ENCODE measurements at places on chromosomes 5 and 9.
A peak's percentile ranks its signal among the peaks of the same experiment; 100 is the strongest.

DNA sequence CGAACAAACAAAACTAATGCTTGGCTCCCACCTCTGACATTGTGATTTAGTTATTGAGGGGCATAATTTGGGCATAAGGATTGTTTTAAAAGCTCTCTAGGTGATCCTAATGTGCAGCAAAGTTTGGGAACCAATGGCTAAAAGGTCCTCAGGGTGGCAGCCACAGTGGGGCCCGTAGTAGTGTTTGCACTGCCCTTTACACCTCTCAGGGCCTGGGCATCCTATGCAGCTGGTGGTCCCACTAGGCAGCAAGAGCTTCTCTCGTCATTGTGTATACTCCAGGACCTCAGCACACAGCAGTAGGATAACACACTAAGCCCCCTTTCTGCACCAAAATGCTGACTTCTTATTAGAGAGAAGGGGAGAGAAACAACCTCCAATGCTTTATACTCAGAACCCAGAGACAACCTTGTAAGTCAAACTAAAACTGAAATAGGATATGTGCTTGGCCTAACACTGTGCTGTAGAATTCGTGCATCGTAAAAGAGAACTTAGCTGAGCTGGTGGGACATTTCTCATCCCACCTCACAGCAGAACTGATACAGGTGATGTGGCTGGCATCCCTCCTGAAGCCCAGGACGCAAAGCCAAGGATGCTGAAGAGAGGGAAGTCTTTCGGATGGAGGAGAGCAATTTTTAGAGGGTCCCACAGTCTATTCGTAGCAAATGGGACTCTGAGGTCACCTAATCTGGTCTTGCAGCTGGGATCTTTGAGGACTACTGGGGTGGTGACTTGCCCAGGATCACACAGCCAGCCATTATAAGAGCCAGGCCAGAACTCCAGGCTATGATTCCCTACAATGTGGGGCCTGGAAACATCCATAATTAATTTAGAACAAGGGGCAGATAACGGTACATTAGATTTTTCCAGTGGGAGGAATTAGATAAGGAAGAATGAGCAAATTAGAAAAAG, 1.2 kb downstream of the GLRX start:
- DNase-seq = no peak

DNA sequence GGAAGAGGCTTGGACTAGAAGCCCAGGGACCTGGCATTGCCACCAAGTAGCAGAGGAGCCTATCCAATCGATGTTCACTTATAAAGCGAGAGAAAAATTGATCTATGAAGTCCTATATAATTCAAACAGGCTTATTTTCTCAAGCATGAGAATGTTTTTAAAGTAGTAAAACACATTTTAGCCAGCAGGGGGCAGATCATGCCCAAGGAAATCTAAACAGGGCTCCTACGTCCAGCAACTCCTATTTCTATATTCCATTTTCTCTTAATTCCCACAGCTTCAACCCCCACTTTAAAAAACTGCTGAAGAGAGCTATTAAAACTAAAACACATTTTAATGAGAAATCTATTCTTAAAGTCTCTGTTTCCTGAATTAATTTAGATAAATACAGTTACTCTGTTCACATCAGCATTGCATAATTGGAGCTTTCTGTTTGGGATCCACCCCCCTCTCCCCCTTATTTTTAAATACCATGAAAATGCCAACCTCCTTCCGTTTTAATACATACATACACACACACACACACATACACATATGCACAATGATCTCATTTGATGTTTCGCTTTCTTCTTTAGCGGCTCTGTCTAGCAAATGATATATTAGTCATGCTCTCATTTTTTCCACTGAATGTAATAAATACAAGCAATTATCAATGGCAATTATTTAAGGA, 144.9 kb downstream of the MYO10 start:
- DNase-seq = no peak

DNA sequence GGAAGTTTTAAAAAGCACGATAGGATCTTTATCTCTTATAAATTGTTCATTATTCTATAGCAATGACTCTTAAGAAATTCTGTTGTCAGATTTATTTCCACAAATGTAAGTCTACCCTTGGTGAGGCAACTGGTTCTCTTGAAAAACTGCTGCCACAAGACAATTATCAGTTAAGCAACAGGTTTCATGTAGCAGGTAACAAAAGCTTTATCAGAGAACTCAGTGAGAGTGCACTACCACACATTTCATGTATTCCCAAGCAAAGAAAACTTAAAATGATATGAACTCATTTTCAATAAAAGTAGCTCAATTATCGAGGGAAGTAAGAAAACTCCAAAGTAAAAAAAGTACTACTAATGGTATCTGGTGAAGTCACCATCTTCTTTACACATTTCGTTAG, 9.4 kb downstream of the NR6A1 start:
- no peak for DNase-seq

GRCh38 chr5:115070737-115071136, 99.0 kb downstream of the TRIM36 start:
- no peak for DNase-seq

DNA sequence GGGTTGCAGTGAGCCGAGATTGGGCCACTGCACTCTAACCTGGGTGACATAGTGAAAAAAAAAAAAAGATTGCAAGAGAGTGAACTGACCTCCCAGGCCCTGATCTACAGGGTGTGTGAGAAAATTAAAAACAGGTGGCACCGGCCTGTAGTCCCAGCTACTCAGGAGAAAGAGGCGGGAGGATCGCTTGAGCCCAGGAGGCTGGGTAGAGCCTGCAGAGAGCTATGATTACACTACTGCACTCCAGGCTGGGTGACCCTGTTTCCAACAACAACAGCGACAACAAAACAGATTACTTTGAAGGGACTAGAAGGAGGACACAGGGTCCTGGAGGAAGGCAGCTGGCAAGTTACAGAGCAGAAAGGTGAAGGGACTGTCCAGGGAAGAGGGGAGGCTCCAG, 42.2 kb upstream of the FABP6 start:
- DNase-seq = no peak

GRCh38 chr5:136133222-136133921, 727 bp downstream of the SMAD5 start:
- peak; percentile 22 for DNase-seq

- DNase-seq = no peak
These were observed 22.9 kb upstream of the CFAP95 start for GRCh38 chr9:69797675-69798074.

- DNase-seq = no peak
These were observed 8.6 kb downstream of the ECSCR start for GRCh38 chr5:139453683-139454567.

- no peak for DNase-seq
These were observed 125.2 kb downstream of the WDR41 start for GRCh38 chr5:77366717-77367500.

DNA sequence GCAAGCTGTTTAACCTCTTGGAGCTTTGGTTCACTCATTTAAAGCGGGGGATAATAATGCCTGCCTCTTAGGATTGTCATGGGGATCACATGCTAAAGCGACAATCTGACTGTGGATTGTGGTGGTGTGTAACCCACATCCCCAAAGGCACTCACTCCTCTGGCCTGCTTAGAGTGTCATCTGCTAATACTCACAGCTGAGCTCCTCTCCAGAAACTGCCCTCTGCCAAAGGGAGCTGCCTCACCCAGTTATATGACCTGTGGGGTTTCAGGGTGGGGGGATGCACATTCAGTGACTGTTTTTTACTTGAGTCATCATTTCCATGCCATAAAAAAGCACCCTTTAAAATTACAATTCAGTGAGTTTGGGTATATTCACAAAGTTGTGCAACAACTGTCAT, 110.0 kb upstream of the SPOCK1 start:
- DNase-seq = no peak

GRCh38 chr5:140253985-140254384, 48.9 kb downstream of the PFDN1 start:
- DNase-seq = no peak

- no peak for DNase-seq
These were observed 59.1 kb upstream of the ENTREP1 start for GRCh38 chr9:69265891-69266290.

GRCh38 chr9:78533500-78533899, 236.6 kb downstream of the PSAT1 start:
- no peak for DNase-seq

- DNase-seq = no peak
These were observed 139.0 kb downstream of the FOCAD start for GRCh38 chr9:20823051-20823450.

DNA sequence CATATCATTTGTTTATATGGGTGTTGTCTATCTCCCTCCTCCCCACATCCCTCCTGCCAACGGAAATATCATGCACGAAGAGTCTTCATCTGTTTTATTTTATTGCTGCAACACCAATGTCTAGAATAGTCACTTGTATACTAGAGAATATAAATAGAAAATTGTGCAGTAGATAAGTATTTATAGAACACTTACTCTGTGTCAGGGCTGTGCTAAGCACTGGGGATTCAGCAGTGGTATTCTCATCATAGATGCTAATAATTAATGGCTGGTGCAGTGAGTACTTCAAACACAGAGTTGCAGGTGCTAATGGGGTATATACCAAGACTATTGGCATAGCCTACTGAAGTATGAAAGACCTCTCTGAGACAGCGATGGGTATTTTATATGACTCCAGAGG, 353.5 kb upstream of the CDH6 start:
- no peak for DNase-seq

DNA sequence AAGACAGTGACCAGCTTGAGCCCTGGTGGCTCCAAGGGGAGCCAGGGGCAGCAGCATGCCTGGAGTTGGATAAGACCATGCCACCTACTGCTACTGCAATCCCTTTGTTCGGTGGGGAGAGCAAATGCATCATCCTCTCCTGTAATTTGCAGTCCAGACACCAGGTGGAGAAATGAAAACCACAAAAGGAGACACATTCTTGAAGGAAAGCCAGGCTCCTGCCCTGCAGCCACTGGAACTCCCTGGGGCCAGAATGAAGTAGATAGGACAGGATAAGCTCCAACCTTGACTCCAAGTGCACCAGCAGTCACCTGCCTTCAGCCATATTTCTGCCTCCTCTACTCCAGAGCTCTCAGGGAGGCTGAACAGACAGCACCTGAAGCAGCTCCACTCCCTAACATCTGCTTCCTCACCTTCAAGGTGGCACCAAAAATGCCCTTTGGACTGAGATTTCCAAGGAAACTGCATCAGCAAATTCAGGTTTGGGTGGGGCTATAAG, 65.1 kb upstream of the IQGAP2 start:
- DNase-seq = no peak

DNA sequence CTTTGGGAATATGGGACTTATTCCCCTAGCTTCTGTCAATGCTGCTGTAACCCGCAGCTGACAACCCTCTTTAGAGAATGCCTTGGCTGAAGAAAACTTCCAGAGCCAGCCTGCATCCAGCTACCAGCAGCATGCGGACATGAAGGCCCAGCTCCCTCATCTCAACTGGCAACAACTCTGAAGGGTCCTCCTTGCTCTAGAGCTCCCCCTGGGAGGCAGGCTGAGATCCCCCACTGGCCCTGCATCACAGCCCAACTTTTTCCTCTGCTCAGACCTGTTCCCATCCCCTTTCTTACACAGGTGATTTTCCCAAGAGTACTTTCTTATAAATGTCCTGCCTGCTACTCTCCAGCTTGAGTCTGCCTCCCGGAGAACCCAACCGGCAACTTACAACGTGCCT, 18.7 kb upstream of the WNT8A start:
- DNase-seq = no peak

DNA sequence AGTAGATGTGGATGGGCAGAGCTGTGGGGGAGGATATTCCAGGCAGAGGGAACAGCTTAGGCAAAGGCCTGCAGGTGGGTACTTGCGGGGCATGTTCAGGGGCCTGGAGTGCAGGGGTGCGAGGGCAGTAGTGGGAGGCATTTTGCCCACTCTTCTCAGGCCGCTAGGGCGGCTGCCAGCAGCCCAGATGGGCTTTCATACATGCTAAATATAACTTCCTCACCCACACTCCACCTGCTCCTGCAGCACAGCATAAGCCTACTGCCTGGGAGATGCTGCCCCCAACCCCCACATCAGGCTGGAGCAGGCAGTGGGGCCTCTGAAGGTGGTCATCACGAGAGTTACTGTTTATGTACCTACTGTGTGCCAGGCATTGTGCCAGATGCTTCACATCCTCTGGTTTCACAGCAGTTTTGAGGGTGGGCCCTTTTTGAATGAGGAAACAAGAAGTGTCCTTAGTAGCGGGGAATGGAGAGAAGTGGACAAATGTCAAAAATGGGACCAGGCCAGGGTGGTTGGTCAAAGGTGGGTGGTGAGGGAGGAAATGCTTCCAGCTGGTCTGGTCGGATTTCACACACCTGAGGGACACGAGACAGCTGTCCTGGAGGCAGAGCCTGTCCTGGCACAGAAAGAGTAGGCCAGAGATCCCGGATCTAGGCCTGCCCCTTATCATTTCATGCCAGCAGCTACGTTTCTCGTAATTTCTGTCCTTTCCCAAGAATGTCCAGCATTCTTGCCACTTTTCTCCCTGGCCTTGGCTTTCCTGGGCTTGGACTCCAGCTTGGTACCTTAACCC, 12.1 kb downstream of the RGS14 start:
- DNase-seq = no peak

GRCh38 chr5:5316334-5316733, 106.1 kb upstream of the ICE1 start:
- DNase-seq = no peak

DNA sequence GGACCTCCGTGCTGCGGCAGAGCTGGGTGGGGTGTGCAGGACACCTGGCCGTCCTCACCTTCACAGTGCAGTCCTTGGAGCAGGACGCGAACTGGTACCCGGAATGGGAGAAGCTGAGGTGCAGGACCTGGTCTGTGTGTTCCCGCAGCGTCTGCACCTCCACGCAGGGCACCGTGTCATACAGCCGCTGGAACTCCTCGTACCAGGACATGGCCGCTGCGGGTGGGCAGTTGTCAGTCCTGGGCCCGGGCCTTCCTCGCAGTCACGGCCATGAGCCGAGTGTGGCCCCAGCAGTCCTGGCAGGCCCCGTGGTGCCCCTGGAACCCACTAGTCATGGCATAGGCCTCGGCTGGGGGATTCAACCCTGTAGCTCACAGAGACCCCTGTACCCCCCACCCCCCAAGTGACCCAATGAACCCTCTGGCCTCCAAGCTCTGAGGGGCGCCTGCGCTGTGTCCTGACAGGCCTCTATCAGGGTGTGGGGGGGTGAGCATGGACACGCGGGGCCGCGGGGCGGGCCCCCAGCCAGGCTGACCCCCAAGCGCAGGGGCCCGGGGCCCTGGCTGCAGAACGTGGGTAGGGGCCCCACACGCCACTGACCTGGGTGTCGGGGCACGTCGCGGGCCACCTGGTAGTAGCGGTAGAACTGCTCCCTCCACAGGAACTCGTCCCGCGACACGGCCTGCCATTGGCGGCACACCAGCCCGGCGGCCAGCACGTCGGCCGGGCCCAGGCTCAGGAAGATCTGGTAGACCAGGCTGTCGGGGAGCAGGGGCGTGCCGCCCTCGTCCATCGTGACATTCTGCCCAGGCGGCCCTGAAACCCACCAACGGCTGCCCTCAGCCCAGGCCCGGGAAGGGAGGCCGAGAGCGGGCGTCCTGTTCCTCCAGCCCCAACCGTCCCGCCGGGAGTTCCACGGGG, 987 bp downstream of the FBXW5 start:
- DNase-seq = no peak

DNA sequence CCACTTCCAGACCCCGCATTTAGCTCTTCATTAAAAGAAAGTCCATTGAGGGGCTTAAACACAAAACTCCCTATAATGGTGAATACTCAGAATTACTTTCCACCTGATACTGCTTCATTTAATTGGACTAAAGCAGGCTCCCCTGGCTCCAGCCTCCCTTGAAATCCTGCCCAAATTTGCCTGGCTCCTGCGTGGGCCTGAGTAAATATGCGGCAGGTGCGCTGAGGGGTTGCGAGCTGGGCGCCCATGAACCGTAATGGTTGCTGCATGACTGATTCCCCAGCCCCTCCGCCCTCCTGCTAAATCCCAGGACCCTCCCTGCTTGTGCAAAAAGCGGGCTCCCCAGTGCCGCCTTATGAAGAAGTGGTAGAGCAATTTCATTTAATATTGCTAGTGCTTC, 639.7 kb downstream of the BNC2 start:
- no peak for DNase-seq

- no peak for DNase-seq
These were observed 737 bp downstream of the NANS start for GRCh38 chr9:98057138-98057799.
